Heart right ventricle (tissue), 16 donors: ENCODE measurements at places on chromosomes 2 and 18. TPM values are rescaled to one million over a fixed set of nuclear protein-coding genes. Genes with fewer than 3 reads are reported as not detected.

Gene DYSF
- 58.6 TPM for total RNA-seq

Gene TEX44
- not detected for total RNA-seq

Gene SERPINB4
- not detected for total RNA-seq

Gene MAL
- total RNA-seq = 3.1 TPM

Gene TRABD2A
- 1.0 TPM for total RNA-seq

Gene LOXL3
- total RNA-seq = 4.2 TPM

Gene CHN1
- total RNA-seq = 7.8 TPM

Gene CDH20
- total RNA-seq = not detected

Gene IL1RL1
- 1.3 TPM for total RNA-seq

Gene ZBTB7C
- 4.3 TPM for total RNA-seq

Gene SLC9A2
- 0.21 TPM for total RNA-seq

Gene ST8SIA5
- total RNA-seq = 11.5 TPM

Gene TMEM247
- not detected for total RNA-seq

Gene FZD7
- 30.1 TPM for total RNA-seq

Gene GPR35
- total RNA-seq = 0.50 TPM

Gene FSHR
- not detected for total RNA-seq

Gene SERPINB13
- not detected for total RNA-seq

Gene ZSWIM2
- not detected for total RNA-seq

Gene RASGRP3
- 66.6 TPM for total RNA-seq

Gene POTEE
- 0.14 TPM for total RNA-seq

Gene IMP4
- 58.4 TPM for total RNA-seq

Gene ICOS
- total RNA-seq = not detected

Gene APOB
- 19.6 TPM for total RNA-seq

Gene MDH1B
- total RNA-seq = 0.97 TPM

Gene FN1
- 133 TPM for total RNA-seq

Gene LBX2
- total RNA-seq = 0.34 TPM

Gene CNNM3
- total RNA-seq = 13.0 TPM

Gene SLC30A3
- total RNA-seq = 15.4 TPM

Gene TMEM198
- total RNA-seq = 0.76 TPM

Gene HOXD8
- 0.28 TPM for total RNA-seq

Gene RAB6C
- 0.20 TPM for total RNA-seq

Gene SCG2
- 0.15 TPM for total RNA-seq

Gene GLS
- 63.1 TPM for total RNA-seq

Gene FAP
- 1.1 TPM for total RNA-seq

Gene PRKAG3
- not detected for total RNA-seq
